ENCODE measurements at places on chromosomes 5 and 9.

DNA sequence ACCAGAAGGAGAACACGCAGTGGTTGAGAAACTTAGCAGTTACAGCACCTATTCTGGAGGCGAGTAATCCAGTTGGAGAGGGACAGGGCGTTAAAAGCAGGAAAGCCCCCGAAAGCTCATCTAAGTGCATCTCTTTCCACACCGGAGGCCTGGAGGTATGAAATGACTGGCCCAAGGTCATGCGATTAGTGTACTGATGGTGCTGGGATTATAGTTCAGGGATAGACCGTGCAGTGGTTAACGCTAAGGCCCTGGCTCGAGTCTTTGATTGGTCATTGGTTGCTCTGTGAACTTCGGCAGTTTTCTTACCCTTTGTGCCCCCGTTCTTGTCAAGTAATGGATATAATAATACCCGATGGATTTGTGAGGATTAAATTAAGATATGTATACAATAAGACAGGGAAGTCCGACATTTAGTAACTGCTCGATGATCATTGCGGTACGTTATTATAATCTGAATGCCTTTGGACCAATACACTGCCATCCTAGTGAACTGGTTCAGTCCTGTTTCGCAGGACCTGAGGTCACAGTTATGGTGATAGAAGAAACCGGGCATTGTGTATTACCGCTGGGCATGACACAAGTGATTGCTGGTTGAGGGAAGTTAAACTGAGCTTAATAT, 960 bp downstream of the CANX start:
- DNase-seq: no peak

GRCh38 chr5:111752426-111752965, 4.5 kb downstream of the NREP start:
- DNase-seq: no peak

- DNase-seq: no peak
Observed at GRCh38 chr5:142825378-142826089, 55.4 kb downstream of the ARHGAP26 start.

DNA sequence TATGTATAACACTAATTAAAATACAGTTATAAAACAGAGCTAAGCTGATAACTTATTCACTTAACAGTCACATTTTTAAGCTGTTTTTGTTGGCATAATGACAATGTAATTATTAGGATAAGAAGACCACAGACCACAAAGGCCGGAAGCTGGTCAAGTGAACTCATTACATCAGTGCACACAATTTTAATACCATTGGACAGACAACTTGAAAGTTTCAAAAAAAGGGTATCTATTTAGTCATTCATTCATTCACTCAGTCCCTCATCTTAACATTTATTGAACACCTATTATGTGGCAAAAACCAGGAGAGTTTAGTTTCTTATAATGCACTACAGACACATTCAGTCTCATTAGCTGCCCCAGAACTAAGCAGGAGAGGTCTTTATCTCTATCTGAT, 11.6 kb downstream of the ERP44 start:
- no peak for DNase-seq

DNA sequence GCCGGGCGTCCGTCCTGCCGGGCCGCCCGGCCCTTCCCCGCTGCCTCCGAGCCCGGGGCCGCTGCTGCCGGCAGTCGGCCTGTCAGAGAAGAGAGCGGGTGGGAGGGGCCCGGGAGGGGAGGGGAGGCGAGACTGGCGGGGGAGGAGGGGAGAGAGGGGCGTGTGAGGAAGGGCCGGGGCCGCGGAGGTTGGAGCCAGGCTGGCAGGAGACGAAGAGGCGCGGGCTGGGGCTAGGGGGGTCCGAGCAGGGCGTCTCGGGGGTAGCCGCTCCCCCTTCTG, 570 bp downstream of the CREBRF start:
- no peak for DNase-seq
